ENCODE measurements at places on chromosomes 7 and 10.
A peak's percentile ranks its signal among the peaks of the same experiment; 100 is the strongest.

DNA sequence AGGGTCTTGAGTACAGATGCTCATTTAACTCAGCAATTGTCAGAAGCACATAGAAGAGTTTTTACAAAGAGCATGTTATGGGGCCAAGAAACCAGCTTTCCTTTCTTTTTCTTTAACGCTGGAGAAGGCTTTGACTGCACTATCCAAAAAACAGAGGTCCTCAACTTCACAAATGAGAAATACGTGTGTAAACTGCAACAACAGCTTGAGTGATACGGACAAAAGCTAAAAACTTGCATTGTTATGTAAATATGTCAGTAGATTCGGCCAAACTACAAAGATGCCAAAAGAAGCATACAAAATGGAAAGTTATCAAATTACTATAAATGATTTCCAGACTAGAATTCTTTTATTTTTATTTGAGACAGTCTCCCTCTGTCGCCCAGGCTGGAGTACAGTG lies 62.4 kb upstream of the C10orf90 start:
- no peak for DNase-seq

- DNase-seq: no peak
Observed at GRCh38 chr7:151493083-151493482, 26.6 kb downstream of the RHEB start.

GRCh38 chr10:4169448-4169847 lies 384.4 kb upstream of the KLF6 start:
- DNase-seq: no peak

GRCh38 chr7:66265566-66265965 lies 60.4 kb downstream of the TPST1 start:
- peak; percentile 6 for DNase-seq

DNA sequence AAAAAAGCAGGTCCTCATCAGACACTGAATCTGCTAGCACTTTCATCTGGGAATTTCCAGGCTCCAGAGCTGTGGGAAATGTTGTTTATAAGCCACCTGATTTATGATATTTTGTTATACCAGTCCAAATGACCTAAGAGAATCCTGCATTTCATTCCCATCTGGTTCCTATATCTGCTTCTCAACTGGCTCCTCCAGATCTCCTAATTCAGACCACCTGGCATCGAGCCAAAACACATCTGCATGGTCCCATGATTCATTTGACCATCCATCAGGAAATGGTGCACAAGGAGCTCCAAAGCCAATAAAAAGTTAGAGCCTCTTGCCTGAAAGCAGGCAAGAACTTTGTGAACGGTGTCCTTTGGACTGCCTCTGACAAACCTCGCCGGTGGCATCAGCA lies 108.9 kb downstream of the IPMK start:
- no peak for DNase-seq

DNA sequence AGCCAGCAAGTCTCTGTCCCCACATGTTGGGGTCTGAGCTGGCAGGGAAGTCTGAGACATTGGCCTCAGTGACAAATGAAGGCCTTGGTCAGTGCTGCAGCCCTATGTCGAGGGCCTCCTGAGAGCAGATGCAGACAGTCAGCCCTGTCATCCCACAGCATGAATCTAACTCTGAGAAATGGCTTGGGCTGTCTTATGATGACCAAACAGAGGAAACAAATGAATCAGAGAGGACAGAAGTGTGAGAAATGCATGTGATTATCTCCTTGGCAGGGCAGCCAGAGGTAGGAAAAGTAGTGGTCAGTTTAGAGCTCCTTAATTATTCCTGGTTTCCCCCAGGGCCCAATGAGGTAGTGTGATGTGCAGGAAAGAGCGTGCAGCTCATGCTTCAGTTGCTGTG lies 287.6 kb downstream of the SORCS3 start:
- no peak for DNase-seq

- DNase-seq: no peak
Observed at GRCh38 chr10:74873803-74874454, 47.5 kb downstream of the KAT6B start.

GRCh38 chr7:157312941-157313340 lies 23.9 kb upstream of the DNAJB6 start:
- DNase-seq: no peak

DNA sequence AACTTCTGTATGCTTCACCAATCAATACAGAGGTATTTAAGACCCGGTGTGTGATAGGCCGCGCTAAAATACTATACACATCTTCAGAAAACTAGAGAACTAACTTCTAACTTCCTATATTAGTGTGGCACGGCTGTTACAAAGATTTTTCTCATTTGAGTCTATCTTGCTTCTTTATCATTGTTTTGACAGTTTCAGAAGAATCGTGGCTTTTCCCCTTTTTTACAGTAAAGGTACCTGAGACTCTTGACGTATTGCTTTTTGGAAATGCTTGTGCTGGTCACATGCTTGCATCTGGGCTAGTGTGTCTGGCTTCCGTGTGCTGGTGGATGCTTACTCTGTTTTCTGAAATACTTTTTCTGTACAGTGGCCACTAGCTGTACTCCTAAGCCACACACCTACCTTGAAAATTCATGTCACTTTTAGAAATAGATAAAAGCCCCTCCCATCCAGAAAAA lies 12.7 kb downstream of the IKZF1 start:
- DNase-seq: no peak

GRCh38 chr7:553636-554111 lies 34.0 kb upstream of the PDGFA start:
- no peak for DNase-seq

DNA sequence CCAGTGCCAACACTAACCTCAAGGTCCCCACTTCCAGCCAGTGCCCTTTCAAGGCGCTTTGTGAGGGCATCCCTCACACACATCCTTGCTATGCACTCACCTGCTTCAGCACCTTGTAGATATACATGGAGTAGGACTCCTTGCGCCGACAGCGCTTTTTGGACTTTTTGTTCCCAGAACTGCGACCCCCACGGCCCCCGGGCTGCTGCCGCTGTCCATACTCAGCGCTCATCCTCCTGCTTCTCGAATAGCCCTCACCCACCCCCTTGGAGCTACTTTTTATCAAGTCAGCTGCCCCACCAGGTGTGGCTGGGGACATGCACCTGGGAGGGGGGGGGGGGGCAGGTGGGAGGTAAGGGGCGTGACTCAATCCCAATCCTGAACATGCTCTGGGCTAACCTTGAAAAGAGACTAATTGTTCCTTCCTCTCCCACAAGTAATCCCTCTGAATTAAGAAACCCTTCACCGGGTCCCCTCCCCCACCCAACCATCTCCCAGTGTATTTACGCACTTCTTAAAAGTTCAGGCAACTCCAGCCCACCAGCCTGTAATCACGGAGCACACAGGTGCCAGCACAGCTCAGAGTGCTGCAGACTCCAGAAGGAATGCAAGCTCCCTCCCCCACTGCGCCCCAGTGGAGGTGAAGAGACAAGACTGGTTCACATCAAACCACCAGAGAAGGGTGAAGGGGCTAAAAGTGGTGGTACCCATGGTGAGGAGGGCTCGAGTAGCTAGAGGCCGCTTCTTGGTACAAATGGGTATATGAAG lies at the start of gene H2BK1:
Gene H2BK1, minus strand, starts transcription at position 402 of the 768 bp plus-strand sequence. Its CDS starts 170 bp downstream, at position 232.
- DNase-seq: no peak

DNA sequence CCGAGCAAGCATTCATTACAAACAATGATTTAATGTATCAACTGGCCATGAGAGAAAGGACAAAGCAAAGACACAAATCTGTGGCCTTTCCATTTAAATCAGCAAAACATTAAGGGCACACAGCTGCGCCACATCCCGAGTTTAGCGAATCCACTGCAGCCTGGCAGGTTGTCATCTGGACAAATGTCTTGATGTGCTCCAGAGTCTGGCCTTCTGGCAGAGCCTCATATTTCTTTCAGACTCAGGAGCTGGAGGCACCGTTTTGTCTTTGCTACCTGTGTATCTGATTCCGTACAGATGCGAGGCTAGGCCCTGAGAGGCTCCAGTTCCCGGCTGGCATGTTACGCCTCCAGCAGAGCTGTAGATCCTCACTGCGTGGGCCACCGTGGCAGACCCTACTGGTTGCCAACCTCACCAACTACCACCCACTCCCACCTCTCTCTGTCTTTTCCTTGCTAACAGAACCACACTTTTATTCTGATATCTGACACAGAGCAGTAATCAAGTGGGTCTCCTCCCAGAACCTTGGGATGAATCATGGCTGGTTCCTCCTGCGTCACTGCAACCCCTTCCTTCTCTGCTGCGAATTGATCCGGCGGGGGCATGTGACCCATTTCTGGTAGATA lies 40.9 kb upstream of the EFCAB10 start:
- DNase-seq: no peak

GRCh38 chr7:20696002-20696605 lies 80.6 kb downstream of the ABCB5 start:
- no peak for DNase-seq

DNA sequence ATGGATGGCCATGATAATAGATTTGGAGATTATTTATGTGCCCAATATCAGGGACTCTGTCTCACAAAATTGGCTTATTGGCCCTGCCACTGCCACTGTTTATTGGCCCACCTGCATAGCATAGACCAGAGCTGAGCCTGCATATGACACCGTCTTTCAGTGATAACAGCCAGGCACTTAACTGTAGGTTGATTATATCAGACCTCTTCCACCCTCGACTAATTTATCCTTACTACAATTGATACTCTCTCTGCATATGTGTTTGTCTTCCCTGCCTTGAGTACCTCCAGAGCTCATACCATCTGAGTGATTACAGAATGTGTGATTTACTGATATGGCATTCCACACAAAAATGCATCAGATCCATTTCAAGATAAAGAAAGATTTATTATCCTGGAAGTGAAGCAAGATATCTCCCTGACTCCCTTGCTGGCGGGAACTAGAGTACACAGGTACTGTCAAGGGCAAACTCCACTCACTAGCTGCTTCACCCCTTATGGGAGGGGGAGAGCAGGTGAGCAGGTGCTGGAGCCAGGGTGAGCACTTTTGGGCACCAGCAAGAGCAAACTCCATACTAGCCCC lies 13.1 kb upstream of the SAMD9L start:
- no peak for DNase-seq

DNA sequence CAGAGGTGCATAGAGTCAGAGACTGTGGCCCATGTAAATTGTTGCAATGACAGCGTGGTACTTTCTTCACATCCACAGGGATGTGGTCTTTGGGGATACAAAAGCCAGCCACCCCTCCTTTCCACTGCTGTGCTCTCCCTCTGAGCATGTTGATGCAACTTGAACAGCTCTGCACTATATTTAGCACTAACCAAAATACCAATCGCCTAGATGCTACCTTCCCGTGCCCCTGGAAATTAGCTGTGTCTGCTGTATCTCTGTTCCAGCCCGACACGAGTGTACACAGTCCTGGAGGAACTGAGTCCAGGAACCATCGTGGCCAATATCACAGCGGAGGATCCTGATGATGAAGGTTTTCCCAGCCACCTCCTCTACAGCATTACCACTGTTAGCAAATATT lies 38.1 kb downstream of the CDHR3 start:
- DNase-seq: no peak

GRCh38 chr10:13165177-13165576 lies 3.8 kb downstream of the MCM10 start:
- DNase-seq: no peak

- DNase-seq: no peak
Observed at GRCh38 chr10:110649347-110650264, 5.5 kb downstream of the RBM20 start.

DNA sequence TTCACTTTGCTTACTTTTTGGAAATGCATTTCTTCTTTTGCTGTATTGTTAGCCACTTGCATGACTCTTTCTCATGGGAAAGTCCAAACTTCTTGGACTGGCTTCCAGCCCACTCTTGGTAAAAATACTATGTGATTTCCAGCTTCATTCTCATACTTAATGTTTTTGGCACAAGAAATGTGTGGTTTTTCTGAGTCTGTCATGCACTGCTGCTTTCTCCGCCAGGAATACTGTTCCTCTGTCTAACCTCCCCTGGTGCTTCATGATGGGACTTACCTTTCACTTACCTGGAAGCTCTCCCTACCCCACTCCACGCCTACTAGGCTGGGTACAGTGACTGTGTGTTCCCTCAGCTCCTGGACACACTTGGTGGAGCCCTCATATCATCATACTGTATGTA lies 18.7 kb downstream of the MGAM2 start:
- no peak for DNase-seq

- no peak for DNase-seq
Observed at GRCh38 chr10:30352377-30352776, 3.3 kb upstream of the MTPAP start.

GRCh38 chr7:103657474-103657894 lies 211.5 kb upstream of the SLC26A5 start:
- no peak for DNase-seq

DNA sequence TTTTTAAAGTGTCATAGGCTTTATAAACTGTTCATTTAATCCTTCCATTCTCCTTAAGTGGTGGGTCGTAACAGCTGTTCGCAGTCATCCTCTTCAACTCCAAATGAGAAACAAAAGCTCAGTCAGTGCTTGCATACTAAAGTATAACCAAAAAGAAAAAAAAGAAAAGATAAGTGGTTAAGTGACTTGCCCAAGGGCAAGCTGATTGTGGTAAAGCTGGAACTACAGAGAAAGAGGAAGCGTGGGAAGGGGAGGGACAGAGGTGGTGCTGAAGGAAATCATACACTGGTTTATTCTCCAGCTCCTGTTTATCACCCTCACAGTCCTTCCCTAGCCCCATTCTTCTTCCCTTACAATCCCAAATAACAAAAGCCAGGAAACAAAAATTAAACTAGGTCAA lies 29.6 kb downstream of the IDE start:
- DNase-seq: no peak

- DNase-seq: no peak
Observed at GRCh38 chr10:118373786-118374185, 31.7 kb upstream of the FAM204A start.

- DNase-seq: no peak
Observed at GRCh38 chr7:17854261-17855047, 85.8 kb downstream of the SNX13 start.

GRCh38 chr10:124476043-124476725 lies 14.6 kb downstream of the LHPP start:
- no peak for DNase-seq

DNA sequence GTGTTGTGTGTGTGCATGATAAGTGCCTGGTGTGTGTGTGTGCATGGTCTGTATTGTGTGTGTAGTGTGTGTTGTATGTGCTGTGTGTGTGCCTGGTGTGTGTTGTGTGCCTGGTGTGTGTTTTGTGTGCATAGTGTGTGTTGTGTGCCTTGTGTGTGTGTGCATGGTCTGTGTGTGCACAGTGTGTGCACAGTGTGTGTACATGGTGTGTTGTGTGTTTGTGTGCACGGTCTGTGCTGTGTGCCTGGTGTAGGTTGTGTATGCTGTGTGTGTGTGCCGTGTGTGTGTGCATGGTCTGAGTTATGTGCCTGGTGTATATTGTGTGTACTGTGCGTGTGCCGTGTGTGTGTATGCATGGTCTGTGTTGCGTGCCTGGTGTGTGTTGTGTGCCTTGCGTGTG lies 403.0 kb upstream of the RNF32 start:
- DNase-seq: no peak

DNA sequence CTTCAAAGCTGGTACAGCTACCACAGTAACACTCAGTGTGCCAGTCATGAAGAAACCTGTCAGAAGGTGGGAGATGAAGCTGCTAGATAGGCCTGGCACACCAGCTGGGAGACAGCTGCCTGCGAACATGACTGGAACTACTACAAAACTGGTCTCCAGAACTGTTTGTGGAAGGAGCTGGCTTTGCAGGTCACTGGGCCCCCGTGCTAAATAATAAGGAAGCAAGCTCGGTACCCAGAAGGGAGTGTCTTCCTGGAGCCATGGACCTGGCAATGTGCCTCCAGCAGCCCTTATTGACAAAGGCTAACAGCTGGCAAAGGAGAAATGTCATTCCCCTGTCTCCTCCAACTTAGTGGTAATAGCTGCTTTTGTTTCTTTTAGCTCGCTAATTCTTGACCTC lies 1217.6 kb upstream of the LRRN3 start:
- no peak for DNase-seq

GRCh38 chr7:43042302-43042701 lies 70.1 kb upstream of the HECW1 start:
- no peak for DNase-seq
